ENCODE measurements at places on chromosomes 3 and 15. TPM values are rescaled to one million over a fixed set of nuclear protein-coding genes. Genes with fewer than 3 reads are reported as not detected.

Gene CHRM5
- polyA plus RNA-seq: 0.15 TPM

Gene SLC22A13
- polyA plus RNA-seq: not detected

Gene PTH1R
- polyA plus RNA-seq: 10.4 TPM

Gene LIPH
- 0.07 TPM for polyA plus RNA-seq

Gene VWA5B2
- polyA plus RNA-seq: 268 TPM

Gene DLEC1
- 0.20 TPM for polyA plus RNA-seq

DNA sequence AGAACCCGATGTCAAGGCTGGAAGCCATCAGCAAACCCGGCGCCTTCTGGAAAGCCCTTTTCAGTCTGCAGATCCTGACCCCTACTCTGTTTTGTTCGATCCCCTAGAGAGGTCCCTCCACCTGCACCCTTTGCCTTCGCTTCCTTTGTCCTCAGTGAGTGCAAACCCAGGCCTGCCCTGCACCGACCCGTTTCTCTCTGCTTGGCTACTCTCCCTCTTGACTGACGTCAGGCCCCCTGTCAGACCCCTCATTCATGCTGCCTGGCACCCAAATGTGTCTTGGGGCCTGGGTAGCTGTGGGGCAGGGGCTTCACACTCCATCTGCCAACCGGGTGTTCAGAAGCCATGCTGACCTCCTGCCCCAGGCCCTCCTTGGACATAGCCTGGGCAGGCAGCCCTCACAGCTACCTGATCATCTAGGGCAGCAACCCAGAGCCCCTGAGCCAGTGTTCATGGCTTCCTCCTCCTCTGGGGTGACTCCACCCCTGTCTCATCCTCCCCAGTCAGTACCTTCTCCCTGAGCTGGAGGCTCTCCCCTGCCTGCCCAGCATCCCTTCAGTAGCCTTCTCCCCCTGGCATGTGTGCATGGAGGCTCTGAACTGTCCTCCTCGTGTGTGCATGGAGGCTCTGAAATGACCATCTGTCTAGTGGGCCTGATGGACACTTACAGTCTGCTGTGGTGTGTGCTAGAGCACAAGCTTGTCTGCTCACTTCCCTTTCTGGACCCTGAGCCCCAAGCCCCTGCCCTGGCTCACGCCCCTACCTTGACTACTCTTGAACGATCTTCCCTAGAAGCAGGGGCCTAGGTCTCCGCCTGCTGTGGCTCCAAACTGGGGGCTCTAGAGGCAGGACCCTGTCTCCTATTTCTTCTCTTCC is 69.4 kb downstream of the EXOG start:
- DNase-seq: no peak

DNA sequence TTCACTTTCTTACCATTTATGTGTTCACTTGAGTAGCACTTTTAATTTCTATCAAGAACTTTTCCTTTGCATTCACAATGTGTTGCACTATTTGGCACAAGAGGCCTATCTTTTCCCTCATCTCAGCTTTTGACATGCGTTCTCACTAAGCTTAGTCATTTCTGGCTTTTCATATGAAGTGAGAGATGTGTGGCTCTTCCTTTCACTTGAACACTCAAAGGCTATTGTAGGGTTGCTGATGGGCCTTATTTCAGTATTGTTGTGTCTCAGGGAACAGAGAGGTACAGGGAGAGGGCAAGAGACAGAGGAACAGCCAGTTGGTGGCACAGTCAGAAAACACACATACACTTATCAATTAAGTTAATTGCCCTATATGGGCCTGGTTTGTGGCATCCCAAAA is 127.4 kb upstream of the MLF1 start:
- DNase-seq: no peak

GRCh38 chr3:36991147-36991546 is 1.8 kb downstream of the EPM2AIP1 start:
- DNase-seq: no peak

DNA sequence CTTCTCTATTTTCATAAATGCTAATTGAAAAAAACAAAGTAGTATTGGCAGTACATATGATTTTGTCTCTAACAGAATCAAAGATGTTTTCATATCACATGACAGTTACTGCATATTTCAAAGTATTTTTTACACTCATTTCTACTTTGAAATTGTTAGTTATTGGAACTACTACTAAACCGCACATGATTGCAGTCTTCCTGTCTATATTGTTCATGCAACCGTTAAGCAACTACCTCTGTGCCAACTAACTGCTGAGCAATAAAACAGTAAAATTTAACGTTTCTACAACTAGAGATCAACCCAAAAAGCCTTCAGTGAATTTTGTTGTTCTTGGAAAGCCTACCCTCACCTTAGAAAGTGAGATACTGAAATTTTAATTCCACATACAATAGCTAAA is 64.2 kb downstream of the DMXL2 start:
- no peak for DNase-seq

GRCh38 chr3:46931631-46932331 is 44.8 kb downstream of the CCDC12 start:
- peak; percentile 82 for DNase-seq

- no peak for DNase-seq
These were observed 51.1 kb downstream of the TM4SF18 start for GRCh38 chr3:149282322-149282721.

- no peak for DNase-seq
These were observed 59.5 kb downstream of the ZNF609 start for GRCh38 chr15:64519897-64520296.

DNA sequence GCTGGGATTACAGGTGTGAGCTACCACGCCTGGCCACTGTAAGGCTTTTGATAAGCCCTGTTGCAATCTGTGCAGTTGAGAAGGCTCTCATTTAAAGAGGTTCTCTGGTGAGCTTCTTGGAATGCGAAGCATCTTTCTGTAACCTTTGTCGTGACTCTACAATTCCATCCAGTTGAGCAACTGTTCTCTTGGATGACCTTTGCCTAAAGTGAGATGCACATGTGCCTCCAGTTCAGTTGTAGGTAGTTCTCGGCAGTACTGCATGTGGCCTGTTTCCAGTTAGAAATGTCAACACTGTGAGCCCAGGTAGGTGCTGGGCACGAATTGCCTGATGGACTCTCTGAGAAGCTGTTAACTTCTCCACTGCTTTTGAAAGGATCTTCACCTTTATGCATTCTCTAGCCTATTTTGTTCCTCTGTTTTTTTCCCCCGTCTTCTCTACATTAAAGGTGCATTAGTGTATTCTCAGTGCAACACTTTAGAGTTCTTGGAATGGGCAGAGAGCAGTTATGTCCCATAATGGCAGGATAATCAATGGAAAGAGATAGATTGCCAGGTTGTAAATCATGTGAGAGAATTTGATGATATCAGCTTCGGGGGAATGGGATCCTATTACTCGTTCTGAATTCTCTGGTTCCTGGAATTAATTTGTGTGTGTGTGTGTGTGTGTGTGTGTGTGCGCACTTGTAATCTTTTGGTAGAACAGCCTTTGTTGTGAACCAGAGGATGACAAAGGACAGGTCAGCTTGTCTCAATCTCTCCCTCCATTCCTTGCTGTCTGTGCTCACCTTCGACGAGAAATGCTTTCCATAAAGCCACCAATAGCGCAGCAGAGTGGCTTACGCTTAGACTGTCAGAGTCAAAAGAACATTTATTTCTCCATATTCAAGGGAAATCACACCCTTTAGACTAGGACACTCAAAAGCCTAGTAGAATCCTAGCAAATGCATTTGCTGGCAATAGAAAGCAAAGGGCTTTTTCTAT is 51.1 kb downstream of the PTPRG start:
- no peak for DNase-seq

GRCh38 chr3:115706311-115706829 is 83.1 kb downstream of the GAP43 start:
- DNase-seq: no peak

- DNase-seq: no peak
These were observed 91.8 kb upstream of the CGNL1 start for GRCh38 chr15:57284535-57284934.

GRCh38 chr15:28913171-28913765 is 27.5 kb downstream of the APBA2 start:
- no peak for DNase-seq

GRCh38 chr3:3372210-3372777 is 192.8 kb upstream of the CRBN start:
- no peak for DNase-seq

- no peak for DNase-seq
These were observed 335.8 kb upstream of the GOLIM4 start for GRCh38 chr3:168431491-168431890.

GRCh38 chr15:100591835-100592234 is 10.1 kb downstream of the LINS1 start:
- DNase-seq: no peak

DNA sequence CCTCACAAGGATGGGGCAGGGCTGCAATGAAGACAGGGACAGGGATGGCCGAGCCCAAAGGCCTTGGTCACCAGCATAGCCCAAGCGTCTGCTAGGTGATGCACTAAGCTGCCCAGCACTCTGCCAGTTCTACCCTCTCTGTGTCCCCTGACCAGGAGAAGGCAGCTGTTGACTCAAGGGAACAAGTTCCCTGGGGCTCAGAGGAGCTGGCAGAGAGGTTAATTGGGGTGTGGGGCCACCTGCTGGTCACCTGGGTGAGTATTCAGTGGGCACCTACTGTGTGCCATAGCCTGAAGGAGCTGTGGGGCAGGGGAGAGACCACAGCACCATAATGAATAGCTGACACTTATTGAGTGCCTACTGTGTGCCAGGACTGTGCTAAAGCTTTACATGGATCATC is 22.0 kb upstream of the DOCK3 start:
- DNase-seq: no peak

DNA sequence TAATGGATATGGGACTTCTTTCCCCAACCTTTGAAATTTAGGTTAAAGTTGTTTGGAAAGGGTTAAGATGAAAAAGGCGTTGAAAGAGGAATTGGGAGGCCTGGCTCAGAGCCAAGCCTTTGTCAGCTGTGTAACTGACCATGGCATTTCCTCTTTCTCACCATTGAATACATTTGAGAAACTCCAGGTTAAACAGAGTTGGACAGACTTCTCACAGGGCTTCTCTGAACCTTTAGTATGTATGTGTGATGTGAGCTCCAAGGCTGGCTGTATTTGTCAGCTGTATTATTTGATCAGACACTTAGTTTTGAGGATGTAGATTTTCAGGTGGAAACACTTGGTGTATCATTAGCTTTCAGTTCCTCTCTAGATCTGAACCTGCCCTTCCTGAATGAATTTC is 136.4 kb upstream of the GOLGA6L4 start:
- peak; percentile 11 for DNase-seq

DNA sequence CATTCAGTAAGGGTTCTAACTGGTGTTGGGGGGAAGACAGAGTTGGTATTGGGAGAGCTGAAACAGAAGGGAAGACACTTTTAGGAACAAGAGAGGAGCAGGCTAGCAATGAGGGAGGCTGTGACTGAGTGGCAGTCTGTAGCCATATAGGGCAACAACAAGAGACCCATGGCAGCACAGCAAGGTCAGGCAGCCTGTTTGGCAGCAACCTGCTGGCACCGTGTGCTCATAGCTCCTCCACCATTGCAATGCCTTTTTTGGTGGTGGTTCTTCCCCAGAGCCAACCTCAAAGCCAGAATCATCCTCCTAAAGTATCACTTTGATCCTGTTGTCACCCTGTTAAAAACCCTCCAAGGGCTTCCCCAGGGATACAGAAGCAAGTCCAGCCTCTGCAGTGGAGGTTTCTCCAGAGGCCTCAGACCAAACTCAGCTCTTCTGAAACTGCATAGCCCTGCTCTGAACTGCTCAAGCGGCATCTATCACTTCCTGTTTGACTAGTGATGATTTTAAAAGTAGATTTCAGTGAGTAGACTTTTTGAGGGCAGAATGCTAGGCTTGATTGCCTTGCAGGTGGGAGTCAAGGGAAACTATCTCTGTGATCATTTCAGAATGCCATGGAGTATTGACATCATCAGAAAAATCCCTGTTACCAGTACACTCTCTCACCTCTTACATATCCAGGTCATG is 176.9 kb downstream of the STAC start:
- no peak for DNase-seq

DNA sequence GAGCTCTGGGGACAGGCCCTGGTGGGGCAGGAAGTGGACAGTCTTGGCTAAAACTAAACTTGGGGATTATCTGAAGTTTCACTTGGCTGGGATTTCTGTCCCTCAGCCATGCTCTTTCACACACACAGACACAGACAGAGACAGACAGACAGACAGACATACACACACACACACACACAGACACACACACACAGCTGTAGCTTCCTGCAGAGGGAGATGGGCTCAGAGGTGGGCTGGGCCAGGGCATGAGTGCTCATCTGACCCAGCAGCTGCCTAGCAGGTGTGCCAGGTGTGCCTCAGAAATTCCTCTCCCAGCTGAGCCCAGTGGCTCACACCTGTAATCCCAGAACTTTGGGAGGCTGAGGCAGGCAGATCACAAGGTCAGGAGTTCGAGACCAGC is 3.3 kb downstream of the RHOV start:
- no peak for DNase-seq

GRCh38 chr3:124097362-124098131 is 105.6 kb upstream of the ROPN1 start:
- no peak for DNase-seq

DNA sequence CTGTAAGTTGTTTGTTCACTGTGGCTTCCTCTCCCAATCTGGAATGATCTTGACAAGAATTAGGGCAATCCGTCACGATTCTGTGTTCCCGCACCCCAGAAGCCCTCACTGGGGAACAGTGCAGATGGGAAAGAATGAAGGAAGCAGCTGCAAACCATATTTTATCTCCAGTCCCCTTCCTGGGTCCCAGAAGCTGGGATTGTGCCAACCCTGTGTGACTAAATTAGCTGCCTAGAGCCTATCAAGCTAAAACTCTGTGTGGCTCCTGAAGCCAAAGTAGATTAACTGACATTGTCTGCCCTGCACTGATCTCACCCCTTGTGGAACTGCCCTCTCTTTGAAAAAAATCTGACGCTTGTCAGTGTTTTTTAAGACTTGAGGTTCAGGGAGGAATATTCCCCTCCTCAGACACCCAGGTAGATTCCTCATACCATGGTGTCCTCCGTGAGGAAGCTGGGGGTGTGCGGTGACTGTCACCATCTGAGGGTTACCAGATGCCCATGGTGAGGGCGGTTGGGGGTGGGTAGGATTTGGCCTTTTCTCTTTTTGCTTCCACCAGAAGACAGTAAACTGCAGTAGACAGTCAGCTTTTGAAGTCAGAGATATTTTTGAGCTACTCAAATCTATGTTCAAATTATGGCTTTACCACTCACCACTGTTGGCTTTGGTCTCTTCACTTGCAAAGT is 358.3 kb upstream of the TPM1 start:
- no peak for DNase-seq

DNA sequence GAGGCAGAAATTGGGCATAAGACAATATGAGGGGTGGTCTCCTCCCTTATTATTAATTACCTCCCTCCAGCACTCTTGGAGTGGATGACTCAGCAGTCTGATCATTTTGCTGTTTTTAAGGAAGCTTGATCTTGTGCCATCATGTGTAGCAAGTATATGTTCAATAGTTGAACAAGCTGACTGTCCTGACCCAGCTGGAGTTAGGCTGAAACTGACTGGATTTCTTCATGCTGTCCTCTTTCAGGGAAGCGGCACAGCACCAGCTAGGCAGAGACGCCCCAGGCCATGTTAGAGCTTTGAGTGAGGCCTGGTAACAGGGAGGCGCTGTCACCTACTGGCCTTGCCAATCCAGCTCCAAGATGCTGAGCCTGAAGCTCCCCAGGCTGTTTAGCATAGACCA is 54.4 kb upstream of the KIF23 start:
- DNase-seq: peak; percentile 66

- DNase-seq: no peak
These were observed 35.5 kb downstream of the ECT2 start for GRCh38 chr3:172786036-172786435.

Measured in adrenal gland (tissue), 19 donors.